CD4-positive, alpha-beta T cell (primary cell): ENCODE measurements at places on chromosomes 4 and X.

DNA sequence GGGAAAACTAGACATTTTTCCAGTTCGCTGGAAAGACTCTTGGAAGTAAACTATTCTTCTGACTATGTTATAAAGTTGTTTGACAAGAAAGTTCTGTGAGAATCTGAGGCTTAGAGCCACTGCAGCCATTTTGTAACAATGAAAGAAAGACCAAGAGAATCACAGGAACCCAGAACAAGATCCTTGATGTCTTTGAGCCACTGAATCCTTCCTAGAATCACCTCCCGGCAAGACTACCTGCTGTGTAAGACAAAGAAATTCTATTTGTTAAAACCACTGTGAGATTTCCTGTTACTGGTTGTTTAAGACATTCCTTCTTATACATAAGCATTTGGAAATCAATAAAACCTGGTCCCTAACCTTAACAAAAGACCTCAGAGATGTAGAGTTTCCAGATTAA, 175.7 kb upstream of the RASGEF1B start:
- DNase-seq: no peak
- no peak overlapping the region for H3K4me3 ChIP-seq
- no peak overlapping the region for H3K27ac ChIP-seq
- no peaks in the 10 kb centered on the region for H3K36me3 ChIP-seq
- H3K27me3 ChIP-seq: no peaks in the 10 kb centered on the region
- peaks cover 4% of the 10 kb centered on the region for H3K4me1 ChIP-seq

DNA sequence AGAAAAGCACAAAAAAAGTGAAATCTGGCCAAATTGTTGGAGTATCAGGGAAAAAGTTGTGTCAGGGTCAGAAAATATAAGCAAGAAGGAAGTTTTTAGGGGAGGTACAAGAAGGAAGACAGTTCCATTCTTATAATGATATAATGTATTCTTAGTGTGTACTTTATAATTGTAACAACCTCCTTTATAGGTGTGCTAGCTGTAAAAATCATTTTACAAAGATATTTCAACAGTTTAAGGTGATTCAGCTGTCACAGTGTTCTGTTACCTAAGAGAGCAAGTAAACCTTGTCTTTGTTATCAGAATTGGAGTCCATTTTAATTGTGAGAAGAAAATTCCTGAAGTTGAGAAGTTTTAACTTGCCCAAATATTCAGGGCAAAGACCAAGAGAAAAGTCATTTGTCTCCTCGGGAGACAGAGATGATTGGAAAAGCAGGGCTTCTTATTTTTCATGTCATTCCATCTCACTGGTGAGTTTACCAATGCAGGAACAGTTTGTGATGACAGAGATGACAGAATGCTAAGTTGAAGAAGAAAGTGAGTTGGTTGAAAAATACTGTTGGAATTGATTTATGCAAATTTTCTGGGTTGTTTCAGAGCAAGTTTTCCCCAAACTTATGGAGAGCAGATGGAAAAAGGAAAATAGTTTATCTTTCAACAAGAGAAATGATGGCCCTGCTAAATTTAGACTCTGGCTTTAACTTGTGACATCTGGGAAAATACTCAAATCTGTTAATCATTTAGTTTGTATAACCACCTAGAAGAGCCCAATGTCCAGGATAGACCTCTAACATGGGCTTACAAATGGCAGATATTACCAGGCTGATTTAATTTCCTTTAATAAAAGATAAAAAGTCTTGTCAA, 14.8 kb downstream of the INTS6L start:
- peaks cover 11% of the 10 kb centered on the region for H3K4me1 ChIP-seq
- DNase-seq: no peak
- H3K36me3 ChIP-seq: peaks cover 5% of the 10 kb centered on the region
- H3K27me3 ChIP-seq: no peaks in the 10 kb centered on the region

GRCh38 chrX:68755616-68756125, 73.2 kb upstream of the EFNB1 start:
- H3K4me1 ChIP-seq: no peaks in the 10 kb centered on the region
- no peaks in the 10 kb centered on the region for H3K36me3 ChIP-seq
- no peak overlapping the region for H3K27ac ChIP-seq
- no peak for DNase-seq
- no peaks in the 10 kb centered on the region for H3K27me3 ChIP-seq
- no peak overlapping the region for H3K4me3 ChIP-seq

- H3K27ac ChIP-seq: no peak overlapping the region
- DNase-seq: no peak
Observed at GRCh38 chr4:95158626-95159025, 390.1 kb downstream of the UNC5C start.

DNA sequence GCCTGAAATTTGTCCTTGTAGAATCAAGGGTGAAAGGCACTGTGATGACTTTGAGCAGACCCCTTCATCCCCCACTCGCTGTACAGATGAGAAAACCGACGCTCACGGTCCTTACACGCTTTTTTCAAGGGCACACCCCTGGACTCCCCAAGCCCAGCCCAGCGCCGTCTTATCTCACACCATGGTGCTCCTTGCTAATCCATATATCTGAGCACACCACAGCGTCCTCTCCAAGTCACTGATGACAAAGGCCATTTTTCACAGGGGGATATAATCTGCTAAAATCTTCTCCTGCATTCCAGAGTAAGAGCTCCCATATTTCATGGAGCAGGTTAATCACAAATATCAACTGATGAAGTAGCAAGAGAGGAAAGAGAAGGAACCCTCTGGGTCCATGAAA, 486.3 kb downstream of the BCOR start:
- peaks cover 11% of the 10 kb centered on the region for H3K4me1 ChIP-seq
- H3K36me3 ChIP-seq: no peaks in the 10 kb centered on the region
- H3K27me3 ChIP-seq: no peaks in the 10 kb centered on the region

- H3K36me3 ChIP-seq: no peaks in the 10 kb centered on the region
- DNase-seq: no peak
- no peaks in the 10 kb centered on the region for H3K4me1 ChIP-seq
- H3K27ac ChIP-seq: no peak overlapping the region
Observed at GRCh38 chrX:12378706-12379105, 240.4 kb downstream of the FRMPD4 start.

DNA sequence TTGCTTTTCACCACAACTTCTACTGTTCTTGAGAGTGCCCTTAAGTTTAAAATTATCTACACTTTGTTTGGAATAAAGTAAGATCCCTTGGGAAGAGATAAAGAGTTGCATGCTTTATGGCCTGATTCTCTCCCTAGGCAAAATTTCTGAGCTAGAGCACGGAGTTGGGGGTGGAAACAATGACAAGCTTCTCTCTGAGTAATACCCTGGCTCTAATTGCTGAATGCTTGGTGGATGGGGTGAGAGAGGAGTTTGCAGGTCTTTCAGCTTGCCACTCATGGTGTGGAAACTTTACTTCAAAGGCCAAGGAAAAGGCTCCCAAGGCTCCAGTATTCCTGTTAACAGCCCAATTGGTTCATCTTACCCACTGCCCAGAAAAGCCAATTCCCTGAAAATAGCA, 26.1 kb upstream of the PRDM8 start:
- no peak overlapping the region for H3K4me3 ChIP-seq
- no peaks in the 10 kb centered on the region for H3K36me3 ChIP-seq
- no peak for DNase-seq
- peak overlapping the region; percentile 62 for H3K27ac ChIP-seq
- peaks cover 54% of the 10 kb centered on the region for H3K4me1 ChIP-seq

DNA sequence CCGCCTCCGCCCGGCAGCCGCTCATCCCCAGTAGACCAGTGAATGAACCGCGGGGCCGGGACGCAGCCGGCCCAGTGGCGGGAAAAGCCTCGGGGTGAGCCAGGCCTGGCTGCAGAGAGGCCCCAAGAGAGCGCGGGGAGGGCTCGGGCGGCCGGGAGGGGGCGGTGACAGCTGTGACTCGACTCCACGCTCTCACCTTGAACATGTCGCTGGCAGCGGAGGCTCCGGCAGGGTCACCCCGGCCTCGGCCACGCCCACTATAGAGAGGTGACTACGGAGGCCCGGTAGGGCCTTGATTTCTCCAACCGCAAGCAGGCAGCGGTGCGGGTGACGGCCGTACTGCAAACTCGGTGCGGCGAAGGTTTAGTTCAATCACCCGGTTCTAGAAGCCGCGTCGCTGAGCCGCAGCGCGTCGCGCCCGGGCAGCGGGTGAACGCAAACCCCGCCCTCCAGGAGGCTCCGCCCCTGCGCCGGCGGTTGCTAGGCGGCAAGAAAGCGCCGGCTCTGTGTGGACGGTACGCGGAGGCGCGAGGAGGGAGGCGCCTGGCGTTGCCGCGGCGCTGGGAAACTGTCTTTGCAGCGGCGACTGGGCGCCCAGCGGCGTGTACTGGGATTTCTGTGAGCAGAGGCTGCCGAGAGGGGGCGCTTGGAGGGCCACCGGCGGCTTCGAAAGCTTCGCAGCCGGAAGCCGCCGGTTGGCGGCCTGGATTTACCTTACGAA, at the start of the genes APOO and CXorf58:
TSS of gene APOO (minus strand) at position 441 of the 721 bp plus-strand sequence. CDS start at position 205, 236 bp downstream.
TSS of gene CXorf58 (plus strand) at position 509 of the 721 bp plus-strand sequence. CDS start 2,297 bp downstream, outside the sequence.
- H3K4me3 ChIP-seq: peak within 1 kb of the TSS; percentile 61
- H3K27ac ChIP-seq: peak within 1 kb of the TSS; percentile 84
- peaks cover 13% of the 10 kb centered on the region for H3K4me1 ChIP-seq
- no peaks in the 10 kb centered on the region for H3K36me3 ChIP-seq
- DNase-seq: peak; percentile 89

DNA sequence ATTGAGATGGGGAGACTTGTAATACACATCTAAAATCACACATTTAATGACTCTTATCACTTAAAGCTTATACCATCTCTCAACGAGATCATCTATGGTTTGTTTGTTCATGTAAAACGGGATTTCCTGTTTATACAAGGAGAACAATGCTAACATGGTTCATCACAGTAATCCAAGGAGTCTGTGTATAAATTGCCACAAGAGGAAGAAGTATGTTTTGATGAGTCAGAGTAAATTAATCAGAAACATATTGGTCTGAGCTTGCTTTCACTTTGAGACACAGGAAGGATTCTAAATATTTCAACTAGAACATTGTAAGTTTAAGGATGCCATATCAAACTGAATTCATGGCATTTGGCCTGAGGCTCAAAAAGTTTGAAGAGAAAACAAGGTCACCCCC, 594.1 kb downstream of the GLUD2 start:
- no peaks in the 10 kb centered on the region for H3K4me1 ChIP-seq
- no peak overlapping the region for H3K27ac ChIP-seq
- no peaks in the 10 kb centered on the region for H3K27me3 ChIP-seq
- H3K36me3 ChIP-seq: no peaks in the 10 kb centered on the region

DNA sequence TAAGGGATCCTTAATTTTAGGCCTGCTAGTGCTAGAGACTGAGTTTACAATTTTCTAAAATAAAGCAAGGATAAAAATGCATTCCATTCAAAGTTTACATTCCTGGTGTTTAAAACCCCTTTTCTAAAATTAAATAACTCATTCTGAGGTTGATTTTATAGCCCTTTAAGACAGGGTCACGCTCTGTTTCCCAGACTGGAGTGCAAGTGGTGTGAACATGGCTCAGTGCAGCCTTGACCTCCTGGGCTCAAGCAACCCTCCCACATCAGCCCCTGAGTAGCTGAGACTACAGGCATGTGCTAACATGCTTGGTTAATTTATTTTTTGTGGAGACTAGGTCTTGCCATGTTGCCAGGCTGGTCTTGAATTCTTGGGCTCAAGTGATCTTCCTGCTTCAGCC, 6.8 kb upstream of the CDKL2 start:
- DNase-seq: no peak
- H3K27ac ChIP-seq: no peak overlapping the region
- H3K36me3 ChIP-seq: no peaks in the 10 kb centered on the region
- no peak overlapping the region for H3K4me3 ChIP-seq
- no peaks in the 10 kb centered on the region for H3K27me3 ChIP-seq
